ENCODE measurements at places on chromosomes 2 and 18. TPM values are rescaled to one million over a fixed set of nuclear protein-coding genes. Genes with fewer than 3 reads are reported as not detected.

GRCh38 chr2:208039376-208040110, 14.2 kb upstream of the PLEKHM3 start:
- no peak for DNase-seq
- H3K36me3 ChIP-seq = no peaks in the 10 kb centered on the region
- H3K4me3 ChIP-seq = no peak overlapping the region
- H3K4me1 ChIP-seq = no peaks in the 10 kb centered on the region

SPIRE1 gene
- 45.5 TPM for total RNA-seq

GCG gene
- total RNA-seq = 0.31 TPM

- H3K4me1 ChIP-seq = no peaks in the 10 kb centered on the region
- H3K27me3 ChIP-seq = no peaks in the 10 kb centered on the region
- no peak overlapping the region for H3K27ac ChIP-seq
- H3K36me3 ChIP-seq = no peaks in the 10 kb centered on the region
- DNase-seq = no peak
These were observed 18.8 kb upstream of the RPRD1A start for GRCh38 chr18:36086186-36086585.

AKAIN1 gene
- total RNA-seq = not detected

DNA sequence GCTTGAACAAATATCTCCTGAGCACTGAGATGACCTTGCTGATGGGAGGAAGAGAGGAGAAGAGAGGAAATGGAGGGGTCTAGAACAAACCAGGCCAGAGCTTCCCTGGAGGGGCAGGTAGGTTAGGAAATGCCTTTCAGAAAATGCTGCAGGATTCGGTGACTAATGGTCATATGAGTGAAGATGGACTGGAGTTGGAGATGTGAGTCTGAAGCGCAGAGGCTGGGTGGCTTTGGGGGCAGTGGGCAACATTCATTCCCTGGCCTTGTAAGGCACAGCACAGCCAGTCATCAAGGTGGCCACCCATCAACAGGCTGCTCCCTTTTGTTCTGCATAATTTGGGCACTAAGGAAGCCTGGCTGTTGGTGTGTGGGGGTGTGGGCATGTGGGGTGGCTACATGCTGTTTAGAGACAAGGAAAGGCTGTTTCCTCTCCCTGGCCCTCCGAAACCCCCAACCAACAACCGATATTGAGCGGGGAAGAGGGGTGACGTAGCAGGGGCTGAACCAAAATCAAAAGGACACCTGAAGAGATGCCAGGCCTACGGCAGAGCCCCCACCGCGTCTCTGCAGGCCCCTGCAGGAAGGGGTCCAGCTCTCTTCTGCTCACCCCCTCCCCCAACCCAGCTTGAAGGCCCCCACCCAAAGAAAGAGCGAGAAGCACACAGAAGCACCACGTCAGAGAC, 1.5 kb downstream of the SLC30A3 start:
- H3K36me3 ChIP-seq = no peaks in the 10 kb centered on the region
- H3K4me1 ChIP-seq = peaks cover 7% of the 10 kb centered on the region
- H3K27ac ChIP-seq = no peak overlapping the region
- H3K4me3 ChIP-seq = no peak overlapping the region
- peaks cover 27% of the 10 kb centered on the region for H3K27me3 ChIP-seq

TRIM54 gene
- total RNA-seq = 0.21 TPM

All from Panc1 (cell line).